Activated CD8-positive, alpha-beta memory T cell treated with anti-CD3 and anti-CD28 coated beads for 1 hour (primary cell): ENCODE measurements at places on chromosomes 16 and 17.

DNA sequence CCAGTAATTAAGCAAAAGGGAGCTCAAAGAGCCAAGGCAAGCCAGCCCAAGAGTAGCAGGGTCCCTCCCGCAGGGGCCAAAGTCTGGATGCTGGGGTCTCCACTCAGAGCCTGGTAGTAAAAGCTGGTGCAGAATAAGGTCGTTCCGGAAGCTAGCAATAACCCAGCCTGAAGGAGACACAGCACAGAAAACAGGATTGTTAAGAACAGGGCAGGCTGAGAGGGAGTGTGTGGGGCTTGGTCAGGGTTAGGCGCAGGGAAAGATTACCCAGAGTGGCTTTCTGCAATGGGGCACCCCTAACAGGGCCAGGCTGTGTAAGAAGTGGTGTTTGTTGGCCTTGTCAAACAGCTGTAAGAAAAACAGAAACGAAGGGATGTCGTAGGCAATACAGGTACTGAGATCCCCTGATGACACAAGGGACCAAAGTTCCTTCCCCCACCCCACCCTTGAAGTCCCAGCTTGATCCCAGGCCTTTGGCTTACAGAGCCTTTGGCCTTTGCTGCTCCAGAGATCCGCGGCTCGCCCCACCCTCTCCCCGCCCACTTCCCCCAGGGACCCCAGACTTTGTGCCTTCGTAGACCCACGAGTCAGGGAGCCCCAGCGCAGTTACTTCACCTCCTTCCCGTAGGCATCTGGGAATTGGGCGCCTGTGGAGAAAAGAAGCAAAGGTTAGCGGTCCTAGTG, 712 bp downstream of the TMEM256 start:
- DNase-seq = no peak

DNA sequence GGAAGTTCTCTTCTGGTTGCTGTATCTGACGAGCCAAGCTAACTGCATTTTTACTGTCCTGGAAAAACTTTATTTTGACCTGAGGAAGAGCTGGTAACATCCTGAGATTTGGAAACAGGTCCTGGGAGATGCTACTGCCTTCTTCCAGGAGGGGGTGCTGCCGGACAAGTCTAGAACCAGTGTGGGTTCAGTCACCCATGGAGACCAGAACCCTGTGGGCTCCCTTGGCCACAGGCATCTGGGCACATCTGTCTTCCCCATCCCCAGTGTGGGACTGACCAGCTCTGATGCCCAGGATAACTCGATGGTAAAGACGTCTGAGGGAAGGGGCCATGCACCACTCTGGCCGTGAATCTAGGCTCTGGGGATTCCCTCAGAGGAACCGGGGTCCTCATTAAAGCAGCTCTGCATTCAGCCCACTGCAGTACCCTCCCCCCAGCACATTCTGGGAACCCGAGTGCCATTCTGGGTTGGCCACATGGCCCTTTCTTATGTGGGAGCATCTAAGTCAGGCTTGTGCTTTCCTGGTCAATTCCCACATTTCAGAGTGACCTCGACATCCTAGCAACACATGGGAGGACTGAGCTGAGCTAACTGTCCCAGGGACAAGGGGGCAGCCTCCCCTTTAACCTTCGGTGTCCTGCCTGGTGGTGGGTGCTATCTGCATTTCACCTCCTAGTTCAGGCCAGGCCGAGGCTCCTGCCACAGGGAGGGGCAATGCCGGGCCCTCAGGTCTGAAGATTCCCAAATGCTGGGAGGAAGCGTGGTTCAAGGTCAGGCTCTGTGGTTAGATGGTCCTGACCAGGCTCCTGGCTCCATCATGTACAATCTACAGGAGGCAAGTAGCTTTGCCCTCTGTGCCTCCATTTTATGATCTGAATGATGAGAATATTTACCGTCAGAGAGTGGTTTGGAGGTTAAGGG, 6.4 kb downstream of the C16orf86 start:
- no peak for DNase-seq

- DNase-seq = no peak
Measured at GRCh38 chr16:19085679-19086200, 18.3 kb downstream of the COQ7 start.

DNA sequence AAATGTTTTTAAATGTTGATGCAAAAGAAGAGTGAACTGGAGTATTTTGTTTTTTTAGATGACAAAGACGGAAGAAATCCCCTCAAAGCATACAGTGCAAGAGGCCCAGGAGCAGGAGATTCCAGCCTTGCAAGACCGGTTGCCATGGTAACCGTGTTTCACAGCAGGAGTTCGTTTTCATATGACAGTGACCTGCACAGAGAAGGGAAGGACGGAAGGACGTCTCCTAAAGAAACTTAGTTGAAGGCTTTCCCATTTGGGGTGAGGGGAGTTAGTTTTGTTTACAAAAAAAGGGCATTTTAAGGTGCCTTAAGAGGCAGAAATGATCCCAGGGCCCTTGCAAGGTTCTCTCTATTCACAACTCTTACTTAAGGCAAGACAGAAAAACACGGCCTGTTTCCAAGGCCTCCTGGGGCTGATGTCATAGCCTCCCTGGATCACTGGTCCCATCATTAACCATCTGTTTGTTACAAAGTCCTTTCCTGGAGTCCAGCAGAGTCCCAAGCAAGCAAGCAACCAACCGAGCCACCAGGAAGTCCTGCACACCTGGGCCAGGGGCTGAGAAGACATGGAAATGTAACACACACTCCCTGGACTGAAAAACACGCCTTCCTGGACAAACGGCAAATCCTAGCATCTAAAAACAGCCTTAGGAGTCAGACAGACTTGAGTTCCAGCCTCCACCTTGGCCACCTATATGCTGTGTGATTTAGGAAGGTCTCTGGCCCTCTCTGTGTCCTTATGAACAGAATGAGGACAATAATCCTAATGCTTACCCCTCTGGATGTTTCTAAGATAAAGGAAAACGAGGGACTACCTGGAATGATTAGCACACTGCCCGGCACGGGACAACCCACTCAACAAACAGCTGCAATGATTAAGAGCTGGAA, 30.3 kb upstream of the RPH3AL start:
- DNase-seq = no peak

DNA sequence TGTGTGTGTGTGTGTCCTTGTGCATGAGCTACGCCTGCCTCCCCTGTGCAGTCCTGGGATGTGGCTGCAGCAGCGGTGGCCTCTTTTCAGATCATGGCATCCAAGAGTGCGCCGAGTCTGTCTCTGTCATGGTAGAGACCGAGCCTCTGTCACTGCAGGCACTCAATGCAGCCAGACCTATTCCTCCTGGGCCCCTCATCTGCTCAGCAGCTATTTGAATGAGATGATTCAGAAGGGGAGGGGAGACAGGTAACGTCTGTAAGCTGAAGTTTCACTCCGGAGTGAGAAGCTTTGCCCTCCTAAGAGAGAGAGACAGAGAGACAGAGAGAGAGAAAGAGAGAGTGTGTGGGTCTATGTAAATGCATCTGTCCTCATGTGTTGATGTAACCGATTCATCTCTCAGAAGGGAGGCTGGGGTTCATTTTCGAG, 22.5 kb downstream of the STAT5A start:
- no peak for DNase-seq
